ENCODE measurements at places on chromosomes 5 and 9.

GRCh38 chr5:96037128-96037527 lies 75.5 kb upstream of the ELL2 start:
- no peak for DNase-seq

GRCh38 chr9:109149722-109150121 lies 17.3 kb downstream of the FRRS1L start:
- no peak for DNase-seq

- no peak for DNase-seq
Observed at GRCh38 chr9:121498487-121499176, 1.0 kb downstream of the GGTA1 start.

- DNase-seq, result no peak
Observed at GRCh38 chr9:131851414-131851813, 111.5 kb upstream of the RAPGEF1 start.

- DNase-seq, result no peak
Observed at GRCh38 chr5:77546-77945, 14.4 kb upstream of the PLEKHG4B start.

- DNase-seq, result no peak
Observed at GRCh38 chr9:115057559-115057958, 60.4 kb downstream of the TNC start.

- DNase-seq, result no peak
Observed at GRCh38 chr9:69097064-69097463, 61.5 kb downstream of the FXN start.

- no peak for DNase-seq
Observed at GRCh38 chr5:95959888-95960666, 1.6 kb downstream of the ELL2 start.

- no peak for DNase-seq
Observed at GRCh38 chr5:167821151-167821550, 470.3 kb upstream of the WWC1 start.

GRCh38 chr5:178765753-178766300 lies 35.4 kb upstream of the ZNF354A start:
- DNase-seq, result no peak

DNA sequence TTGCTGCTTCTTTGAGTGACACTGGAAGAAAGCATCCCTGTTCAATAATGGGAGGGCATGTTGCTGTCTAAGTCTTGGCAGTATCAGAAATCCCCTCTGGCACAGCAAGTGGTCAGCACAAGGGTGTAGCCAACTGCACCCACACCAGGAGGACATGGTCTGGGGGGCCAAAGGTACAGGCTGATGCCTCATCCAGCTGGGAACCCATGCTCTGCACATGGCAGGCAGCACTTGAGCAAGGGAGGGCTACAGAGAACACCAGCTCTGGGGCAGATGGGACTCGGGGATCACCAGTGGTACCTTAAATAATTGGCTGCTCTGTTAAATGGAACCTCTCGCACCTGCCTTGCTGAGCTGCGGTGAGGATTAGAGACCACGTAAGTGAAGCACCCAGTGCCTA lies 265.2 kb downstream of the SYK start:
- DNase-seq, result no peak

- DNase-seq, result no peak
Observed at GRCh38 chr5:95940758-95941682, 20.6 kb downstream of the ELL2 start.

DNA sequence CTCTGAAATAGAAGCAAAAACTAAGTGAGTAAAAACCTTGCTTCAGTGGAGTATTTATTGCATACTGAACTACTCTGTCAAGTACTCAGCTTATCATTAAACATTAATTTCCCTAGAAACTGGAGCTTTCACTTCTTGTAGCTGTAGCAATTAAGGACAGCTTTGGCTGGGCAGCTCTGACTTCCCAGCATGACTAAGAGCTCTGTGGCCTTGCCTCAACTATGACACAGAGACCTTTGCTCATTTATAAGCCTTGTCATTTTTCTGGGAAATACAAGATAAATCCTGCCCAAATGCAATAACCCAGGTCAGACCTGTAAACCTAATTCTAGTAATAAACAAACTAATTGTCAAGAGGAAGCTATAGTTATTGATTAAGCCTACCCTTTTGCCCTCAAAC lies 65.4 kb upstream of the STK32A start:
- DNase-seq, result no peak

GRCh38 chr9:137067860-137068538 lies 2.4 kb downstream of the SAPCD2 start:
- peak; percentile 75 for DNase-seq

DNA sequence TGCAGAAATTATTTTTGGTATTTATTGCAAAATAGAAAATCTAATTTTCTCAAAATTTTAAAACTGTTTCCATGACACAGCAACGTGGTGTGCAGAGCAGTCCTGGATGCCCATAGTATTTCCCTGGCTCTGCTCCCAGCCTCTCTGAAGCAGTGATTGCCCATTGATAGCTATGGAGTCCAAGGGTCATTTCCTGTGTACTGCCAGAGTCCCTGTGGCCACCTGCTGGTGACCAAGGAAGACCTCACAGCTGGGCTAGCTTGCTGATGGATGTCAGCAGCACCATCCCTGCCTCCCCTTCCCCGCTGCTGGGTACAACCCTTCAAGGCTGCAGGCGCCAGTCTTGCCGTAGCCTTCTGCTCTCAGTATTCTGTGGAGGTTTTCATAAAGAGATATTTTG lies 184.1 kb downstream of the DIRAS2 start:
- no peak for DNase-seq

DNA sequence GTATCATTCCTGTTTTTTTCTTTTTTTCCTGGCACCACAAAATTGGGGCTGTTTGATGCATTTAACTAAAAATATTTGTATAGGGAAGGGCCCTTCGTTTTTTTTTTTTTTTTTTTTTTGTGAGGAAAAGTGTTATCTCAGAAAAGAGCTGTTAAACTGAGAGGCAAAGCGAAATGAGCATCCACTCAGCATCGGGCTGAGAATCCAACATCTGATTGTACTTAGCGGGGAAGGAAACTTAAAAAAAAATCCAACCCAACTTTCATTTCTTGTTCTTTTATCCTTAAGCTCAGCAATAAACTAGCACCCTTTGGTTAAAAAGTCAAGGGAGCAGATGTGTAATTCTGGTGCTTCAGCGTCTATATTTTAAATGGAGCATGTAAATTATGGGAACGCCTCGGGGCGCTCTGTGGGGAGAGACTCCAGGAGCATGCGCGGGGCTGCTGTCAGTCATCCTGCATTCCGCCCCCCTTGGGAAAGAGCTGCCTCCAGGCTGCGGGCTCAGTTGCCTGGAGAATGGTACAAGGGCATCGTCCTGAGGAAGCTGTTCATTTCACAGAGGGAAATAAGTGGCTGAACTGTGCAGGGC lies 33.3 kb downstream of the DMRT2 start:
- DNase-seq, result no peak

DNA sequence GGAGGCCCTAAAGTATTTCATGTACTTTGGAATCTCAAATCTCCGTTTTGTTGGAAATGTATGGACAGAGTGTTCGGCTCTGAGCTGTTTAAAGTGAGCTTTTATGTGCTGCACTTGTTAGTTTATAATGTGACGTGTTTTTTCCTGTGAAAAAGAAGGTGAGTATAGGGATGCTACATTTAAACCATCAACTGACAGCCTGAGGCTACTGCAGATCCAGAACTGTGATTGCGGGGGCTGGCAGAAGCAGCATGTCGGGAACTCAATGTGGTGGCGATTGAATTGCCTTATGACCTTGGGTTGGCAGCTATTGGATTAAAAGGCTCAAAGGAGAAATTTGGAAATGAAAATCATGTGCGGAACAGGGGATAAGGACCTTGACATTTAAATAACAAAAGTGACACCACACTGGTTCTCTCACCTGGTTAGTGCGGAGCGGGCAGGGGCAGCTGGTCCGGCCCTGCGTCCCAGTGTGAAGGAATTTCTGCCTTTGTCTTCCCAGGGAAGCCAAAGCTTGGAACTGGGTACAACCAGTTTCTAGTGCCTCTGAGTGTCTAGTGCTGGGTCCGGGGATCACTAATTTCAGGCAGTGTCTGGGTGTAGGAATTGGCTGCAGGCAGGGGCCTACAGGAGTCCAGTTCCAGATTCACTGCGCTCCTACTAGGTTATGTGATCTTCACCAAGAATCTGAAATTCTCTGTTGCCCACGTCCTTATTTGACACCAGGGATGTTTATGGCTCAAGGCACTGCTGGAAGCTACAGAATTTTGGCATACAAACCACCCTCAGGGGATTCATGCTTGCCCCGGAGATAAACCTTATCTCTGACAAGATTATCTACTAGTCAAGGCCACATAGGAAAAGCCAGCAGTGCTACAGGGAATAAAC lies 120.7 kb upstream of the ERCC6L2 start:
- DNase-seq, result no peak

- DNase-seq, result no peak
Observed at GRCh38 chr5:172642486-172642885, 1.4 kb downstream of the NEURL1B start.

DNA sequence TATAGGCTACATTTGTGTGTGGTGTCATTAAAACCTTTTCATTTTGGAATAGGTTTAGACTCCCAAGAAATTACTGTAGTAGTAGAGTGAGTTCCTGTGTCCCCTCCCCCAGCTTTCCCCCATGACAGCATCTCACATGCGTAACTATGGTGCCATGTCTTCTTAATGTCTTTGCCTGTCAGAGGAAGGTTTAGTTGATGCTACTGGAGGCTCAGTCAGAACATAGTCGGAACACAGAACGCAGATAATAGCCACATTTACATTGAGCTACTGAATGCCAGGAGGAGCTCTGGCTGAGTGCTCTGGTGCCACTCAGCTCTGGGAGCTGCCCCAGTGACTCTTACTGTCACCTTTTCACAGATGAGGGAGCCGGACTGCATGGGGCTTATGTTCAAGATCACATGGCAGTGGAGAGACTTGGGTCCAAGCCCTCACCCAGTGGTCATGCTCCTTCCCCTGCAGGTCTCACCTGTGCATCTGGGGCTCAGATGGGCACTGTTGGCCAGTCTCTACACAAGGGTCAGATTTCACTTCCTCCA lies 223.6 kb downstream of the AOPEP start:
- DNase-seq, result no peak

DNA sequence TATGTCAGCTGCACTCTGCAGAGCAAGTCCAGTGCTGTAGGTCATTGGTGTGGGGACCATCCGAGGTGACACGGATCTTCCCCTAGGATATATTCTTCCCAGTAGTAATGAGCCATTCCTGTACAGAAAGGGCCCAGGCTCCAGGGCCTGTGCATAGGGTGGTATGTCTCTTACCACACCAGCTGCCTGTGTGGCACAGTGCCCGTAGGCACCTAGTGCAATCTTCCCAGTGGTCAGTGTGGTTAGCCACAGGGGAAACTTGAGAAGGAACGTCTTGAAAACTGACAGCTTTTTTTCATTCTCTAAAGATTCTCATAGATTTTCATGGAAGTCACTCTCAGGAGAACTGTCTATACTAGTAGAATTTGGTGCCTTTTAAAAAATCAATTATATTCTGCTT lies 39.8 kb downstream of the CYSTM1 start:
- no peak for DNase-seq

DNA sequence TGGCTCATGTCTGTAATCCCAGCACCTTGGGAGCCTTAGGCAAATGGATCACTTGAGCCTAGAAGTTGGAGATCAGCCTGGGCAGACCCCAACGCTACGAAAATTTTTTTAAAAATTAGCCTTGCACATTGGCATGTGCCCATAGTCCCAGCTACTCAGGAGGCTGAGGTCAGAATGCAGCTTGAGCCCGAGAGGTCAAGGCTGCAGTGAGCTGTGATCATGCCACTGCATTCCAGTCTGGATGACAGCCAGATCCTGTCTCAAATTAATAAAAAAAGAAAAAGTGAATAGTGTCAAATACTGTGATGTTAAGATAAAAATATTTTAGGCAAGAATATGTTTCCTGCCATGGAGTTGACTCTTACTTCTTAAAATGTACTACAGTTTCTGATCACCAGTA lies 5.3 kb downstream of the FBN2 start:
- DNase-seq, result no peak

DNA sequence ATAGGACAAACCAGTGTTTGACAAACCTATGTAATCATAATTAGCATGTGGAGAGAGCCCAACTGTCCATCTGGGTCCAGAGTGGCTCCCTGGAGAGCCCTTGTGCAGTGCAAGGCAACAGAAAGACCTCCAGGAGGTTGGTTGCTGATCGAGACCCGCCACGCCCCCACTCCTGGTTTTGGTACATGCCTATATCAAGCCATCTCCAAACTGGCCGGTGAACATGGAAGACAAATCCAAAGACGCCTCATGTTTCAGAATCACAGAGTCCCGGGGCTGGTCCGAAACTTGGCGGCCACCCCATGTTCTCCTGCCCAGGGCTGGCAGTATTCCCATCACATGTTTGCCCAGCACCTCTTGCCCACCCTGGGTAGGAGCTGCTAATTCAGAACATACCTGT lies 140.2 kb downstream of the PAX5 start:
- no peak for DNase-seq

Measured in activated CD4-positive, alpha-beta T cell treated with anti-CD3 and anti-CD28 coated beads for 1 hour (primary cell).